ENCODE measurements at places on chromosomes 12 and 14.

DNA sequence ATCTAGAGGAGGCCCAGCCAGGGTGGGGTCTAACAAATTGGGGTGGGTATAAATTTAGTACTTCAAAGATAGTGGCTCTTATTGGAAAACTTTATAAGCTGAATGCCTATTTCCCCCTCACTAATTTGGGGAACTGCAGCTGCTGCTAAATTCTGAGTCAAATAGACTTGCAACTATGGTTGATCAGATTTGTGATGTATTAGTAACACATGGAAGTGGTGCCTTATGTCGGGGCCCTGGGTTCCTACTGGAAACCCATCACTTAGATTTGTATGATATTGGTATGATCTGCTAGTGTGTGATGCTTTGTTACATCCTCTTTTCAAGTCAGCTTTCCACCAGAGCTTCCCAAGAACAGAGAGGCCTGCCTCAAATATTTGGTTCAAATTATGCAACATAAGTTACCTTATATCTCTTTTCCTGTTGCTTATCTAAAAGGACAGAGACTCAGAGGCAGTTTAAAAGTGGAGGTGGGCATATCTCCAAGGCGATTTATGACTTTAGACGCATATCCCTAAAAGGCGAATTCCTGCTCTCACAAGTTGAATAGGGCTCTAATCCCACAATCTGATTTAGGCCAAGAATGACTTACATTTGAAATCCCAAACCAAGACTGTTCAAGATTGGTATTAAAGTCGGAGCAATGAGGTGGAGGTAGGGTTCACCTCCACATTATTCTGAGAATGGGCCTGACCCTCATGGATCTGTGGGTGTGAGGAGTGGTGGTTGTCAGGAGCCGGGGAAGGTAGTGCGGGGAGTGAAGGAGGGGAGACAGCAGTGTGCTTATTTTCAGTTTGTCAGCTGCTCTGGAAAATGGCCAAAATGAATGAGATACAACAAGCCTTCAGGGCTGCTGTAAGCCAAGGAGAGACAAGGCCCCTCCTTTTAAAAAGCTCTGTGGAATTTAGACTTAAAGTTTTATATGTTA is 425.8 kb downstream of the RAD51B start:
- no peak for DNase-seq

GRCh38 chr12:101967506-101967905 is 90.1 kb downstream of the DRAM1 start:
- DNase-seq = no peak

DNA sequence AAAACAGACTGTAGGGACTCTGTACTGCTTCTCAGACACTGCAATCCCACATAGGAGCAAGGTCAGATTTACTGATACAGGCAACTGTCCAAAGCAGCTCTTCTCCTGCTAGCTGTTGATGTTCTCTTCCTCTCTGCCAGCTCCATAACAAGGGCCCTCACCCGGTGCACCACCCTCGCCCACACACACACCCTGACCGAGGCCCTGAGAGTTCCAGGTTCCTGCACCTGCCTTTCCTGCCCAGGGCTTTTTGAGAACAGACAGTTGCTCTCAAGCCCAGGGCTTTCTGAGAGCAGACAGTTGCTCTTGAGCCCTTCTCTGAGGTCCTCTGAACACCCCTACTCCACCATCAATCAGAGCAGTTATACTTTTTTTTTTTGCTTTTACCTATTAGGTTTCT is 233.8 kb upstream of the GARIN6 start:
- no peak for DNase-seq

GRCh38 chr12:98674841-98675240 is 29.8 kb downstream of the APAF1 start:
- DNase-seq = no peak

All from stimulated activated CD4-positive, alpha-beta T cell treated with anti-CD3 and anti-CD28 coated beads, Interleukin-2, amount 100 ng/mL, for 48 hours (primary cell).